Epithelial cell of proximal tubule (primary cell): ENCODE measurements at places on chromosomes 11 and 22. TPM values are rescaled to one million over a fixed set of nuclear protein-coding genes. Genes with fewer than 3 reads are reported as not detected.

SLC37A2 gene
- 2.0 and 2.7 TPM in 2 replicates for total RNA-seq

DNA sequence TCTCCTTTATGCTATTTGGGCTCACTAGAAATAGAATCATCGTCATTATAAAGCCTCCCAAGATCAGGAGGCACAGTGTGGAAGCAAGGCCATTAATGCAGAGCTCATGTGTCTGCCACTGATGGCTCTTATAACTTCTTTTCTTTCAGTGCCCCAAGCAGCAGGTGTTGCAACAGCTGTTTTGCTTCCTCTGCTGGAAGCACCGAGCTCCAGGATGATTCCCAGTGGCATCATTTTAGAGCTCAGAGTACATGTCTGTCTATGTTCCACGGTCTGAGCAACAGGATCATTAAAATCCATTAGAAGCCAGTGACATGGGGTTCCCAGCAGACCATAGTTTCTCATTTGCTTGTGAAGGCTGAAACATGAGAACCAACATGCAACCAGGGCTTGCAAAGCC lies 803.0 kb upstream of the FAT3 start:
- DNase-seq, result no peak

DNA sequence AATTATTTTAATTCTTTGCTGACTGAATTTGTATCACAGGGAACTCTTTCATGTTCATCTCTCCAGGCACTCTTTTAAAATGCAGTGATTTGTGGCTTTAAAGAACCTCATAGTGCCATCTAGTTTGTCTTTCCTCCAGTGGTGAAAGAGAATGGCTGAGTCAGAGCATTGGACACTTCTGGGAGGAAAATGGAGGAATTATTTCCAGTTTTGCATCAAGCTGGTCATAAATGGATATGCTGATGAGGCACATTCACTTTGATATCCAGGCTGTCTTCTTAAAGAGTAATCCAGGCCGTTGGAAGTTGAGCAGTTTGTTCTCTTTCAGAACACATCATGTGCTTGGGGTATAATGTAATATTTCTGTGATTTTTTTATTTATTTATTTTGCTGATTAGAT lies 273.7 kb downstream of the DDX10 start:
- DNase-seq, result no peak

TOB2 gene
- 31.8 and 33.4 TPM in 2 replicates for total RNA-seq

GRCh38 chr11:64204464-64204989 lies 2.0 kb upstream of the FERMT3 start:
- no peak for DNase-seq

IGSF22 gene
- total RNA-seq, result 0.06 and 0.14 TPM in 2 replicates

UPK3A gene
- total RNA-seq, result 2.0 TPM in 1 of 2 replicates, not detected in the other

GRCh38 chr22:21861264-21861848 lies 6.1 kb downstream of the MAPK1 start:
- no peak for DNase-seq

ZDHHC5 gene
- total RNA-seq, result 31.4 and 43.5 TPM in 2 replicates

MRGPRF gene
- total RNA-seq, result 2.5 and 2.9 TPM in 2 replicates

- DNase-seq, result no peak
Measured at GRCh38 chr11:34313099-34313517, 44.7 kb downstream of the ABTB2 start.
